Putamen (tissue), 1 donor: ENCODE measurements at places on chromosomes 12 and 14.
A peak's percentile ranks its signal among the peaks of the same experiment; 100 is the strongest.

DNA sequence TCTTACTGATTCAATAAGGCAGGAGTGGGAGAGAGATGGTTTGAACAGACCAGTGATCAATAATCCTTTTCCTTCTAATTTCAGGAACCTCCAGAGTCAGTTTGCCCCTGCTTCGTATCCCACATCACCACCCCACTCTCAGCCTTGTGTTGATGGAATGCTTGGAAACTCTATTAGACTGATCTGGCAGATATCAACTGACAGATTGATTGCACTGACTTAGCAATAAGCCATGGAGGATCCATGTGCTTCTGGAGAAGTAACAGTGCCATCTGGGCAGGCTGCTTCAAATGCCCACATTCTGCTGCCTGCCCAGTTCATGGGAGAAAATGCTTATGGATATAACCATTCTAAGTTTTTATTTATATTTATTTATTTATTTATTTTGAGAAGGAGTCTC is 218.0 kb downstream of the SLC2A13 start:
- no peak for DNase-seq

DNA sequence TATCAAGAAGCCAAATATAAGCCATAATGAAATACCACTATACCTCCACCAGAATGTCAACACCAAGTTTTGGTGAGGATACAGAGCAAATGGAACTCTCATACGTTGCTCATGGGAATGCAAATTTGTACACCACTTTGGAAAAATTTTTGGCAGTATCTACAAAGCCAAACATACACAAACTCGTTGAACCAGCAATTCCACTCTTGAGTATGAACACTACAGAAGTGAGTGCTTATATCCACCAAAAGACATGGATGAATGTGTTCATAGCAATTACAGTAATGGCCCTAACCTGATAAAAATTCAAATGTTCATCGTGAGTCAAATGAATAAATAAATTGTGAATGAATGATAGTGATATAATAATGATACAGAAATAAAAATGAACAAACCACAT is 24.8 kb downstream of the C12orf71 start:
- no peak for DNase-seq

DNA sequence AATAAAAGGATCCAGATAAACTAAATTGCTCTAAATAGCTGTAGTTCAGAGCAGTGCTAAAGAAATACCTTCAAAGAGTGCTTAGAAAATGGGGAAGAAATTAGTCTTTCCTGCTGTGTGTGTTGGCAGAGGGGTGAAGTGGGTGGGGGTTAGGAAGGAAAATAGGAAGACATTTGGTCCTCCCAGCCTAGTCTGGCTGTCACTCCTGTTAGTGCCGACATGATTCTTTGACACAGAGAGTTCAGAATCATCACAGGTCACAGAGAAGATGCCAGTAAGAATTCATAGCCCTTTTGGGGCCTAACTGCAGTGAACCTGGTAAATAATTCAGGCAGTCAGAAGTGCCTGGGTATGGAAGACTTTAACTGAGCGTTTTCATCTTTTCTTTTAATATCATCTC is 74.8 kb downstream of the FLRT2 start:
- DNase-seq = no peak

DNA sequence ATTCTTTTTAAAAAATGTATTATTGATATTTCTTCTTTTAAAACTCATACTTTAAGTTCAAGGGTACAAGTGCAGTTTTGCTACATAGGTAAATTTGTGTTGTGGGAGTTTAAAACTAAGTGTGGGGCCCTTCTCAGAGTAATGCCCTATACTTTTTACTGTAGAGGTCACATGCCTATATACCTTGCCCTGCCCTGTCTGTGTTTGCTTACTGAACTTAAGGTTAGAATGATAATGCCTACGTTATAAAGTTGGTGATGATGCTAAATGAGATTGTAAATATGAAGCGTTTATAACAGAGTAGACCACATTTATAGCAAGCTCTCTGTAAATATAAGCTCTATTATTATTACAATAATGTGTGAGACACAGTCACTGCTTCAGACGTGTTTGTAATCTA is 261.9 kb downstream of the RASSF9 start:
- no peak for DNase-seq

GRCh38 chr12:74984631-74985030 is 225.0 kb downstream of the KCNC2 start:
- DNase-seq = no peak

GRCh38 chr14:82755476-82755875 is 1221.8 kb upstream of the SEL1L start:
- DNase-seq = no peak

GRCh38 chr14:102159841-102160240 is 20.1 kb downstream of the WDR20 start:
- DNase-seq = no peak

DNA sequence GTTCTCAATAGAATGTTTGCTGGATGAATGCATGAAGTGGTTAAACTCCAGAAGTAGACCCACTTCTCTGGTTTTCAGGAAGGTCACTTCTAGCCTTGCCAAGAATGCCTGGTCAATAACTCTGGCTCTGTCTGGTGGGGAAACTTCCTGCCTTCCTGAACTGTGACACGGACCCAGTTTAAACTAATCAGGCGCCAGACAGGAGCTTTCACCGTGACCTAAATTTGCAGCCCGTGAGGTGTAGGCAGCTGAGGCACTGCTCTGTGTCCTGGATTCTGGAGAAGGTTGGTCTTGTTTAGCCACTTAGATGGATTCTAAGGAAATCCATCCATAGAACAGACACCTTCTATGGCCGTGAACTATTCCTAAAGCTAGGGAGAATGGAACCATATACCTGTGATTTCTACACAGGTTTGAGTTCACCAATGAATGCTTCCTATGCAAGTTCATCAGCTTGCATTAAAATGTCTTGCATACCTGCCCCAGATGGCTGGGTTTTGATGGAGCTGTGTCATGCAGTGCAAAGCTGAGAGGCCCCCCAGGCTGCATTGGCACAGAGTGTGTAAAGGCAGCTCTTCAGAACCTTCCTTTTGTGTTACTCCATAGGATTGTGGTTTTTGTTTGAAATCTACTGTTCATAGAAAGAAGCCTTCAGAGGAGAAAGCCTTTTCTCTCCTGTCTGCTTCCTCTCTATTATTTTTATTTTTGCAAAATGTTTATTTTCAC is 4.4 kb downstream of the CHST11 start:
- no peak for DNase-seq

GRCh38 chr14:102872020-102872419 is 50.4 kb upstream of the AMN start:
- DNase-seq = no peak

GRCh38 chr14:102516531-102517391 is 7.2 kb upstream of the ANKRD9 start:
- no peak for DNase-seq

GRCh38 chr12:123839826-123840225 is 77.7 kb downstream of the DNAH10 start:
- DNase-seq = no peak

- peak; percentile 41 for DNase-seq
Observed at GRCh38 chr12:108332791-108333382, 6.2 kb downstream of the CMKLR1 start.

DNA sequence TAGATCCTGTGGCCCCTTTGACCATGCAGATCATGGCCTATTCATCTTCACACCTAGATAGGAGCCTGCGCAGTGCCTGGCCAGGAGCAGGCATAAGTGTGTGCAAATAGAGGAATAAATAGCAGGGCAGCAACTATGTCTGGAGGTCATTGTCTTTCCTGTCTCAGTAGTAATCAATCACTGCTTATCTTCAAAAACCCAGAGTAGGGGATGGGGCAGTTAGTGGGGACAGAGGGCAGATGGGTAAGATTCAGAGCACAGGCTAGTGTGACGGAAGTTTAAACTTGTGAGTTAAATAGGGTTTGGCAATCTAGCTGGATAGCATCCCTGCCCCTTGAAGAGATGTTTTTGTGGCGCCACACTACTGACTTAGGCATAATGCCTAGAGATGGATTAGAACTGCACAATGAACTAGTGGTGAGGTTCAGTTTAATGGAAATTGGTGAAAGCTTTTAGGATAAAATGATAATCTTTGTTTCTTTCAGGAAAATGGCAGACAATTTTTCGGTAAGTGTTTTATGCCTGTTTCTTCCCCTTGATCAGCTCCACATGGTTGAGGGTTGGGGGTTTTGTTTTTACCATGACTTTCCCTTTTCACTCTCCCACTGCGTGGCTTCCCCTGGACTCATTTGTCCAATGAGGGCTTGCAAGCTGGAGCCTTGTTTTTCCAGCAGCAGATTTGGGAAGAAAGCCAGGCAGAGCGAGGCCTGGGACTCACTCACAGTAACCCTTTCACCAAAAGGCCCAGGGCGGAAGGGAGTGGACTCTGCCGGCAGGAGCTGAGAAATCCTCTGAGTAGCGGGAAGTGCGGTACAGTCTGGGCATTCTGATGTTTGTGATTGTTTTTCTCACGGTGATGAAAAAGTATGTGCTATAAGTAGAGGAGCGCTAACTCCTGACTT is 8.1 kb downstream of the LGALS3 start:
- DNase-seq = peak; percentile 70

DNA sequence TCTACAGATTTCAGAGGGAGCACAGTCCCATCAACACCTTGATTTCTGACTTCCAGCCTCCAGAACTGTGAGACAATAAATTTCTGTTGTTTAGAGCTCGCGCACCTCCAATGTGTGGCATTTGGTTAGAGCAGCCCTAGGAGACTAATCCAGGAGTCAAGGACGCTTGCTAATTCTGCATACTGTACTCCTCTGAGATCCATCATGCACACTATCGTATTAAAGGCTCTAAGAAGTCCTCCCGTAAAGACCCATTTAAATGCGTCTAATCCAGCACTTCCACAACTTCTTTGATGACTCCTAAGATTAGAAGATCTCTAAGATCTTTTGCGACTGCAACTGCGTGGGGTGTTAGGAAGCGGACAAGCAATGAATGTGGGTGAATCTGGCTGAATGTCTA is 30.4 kb downstream of the MAP1LC3B2 start:
- DNase-seq = no peak

GRCh38 chr12:12378616-12379015 is 21.7 kb downstream of the BORCS5 start:
- DNase-seq = no peak

DNA sequence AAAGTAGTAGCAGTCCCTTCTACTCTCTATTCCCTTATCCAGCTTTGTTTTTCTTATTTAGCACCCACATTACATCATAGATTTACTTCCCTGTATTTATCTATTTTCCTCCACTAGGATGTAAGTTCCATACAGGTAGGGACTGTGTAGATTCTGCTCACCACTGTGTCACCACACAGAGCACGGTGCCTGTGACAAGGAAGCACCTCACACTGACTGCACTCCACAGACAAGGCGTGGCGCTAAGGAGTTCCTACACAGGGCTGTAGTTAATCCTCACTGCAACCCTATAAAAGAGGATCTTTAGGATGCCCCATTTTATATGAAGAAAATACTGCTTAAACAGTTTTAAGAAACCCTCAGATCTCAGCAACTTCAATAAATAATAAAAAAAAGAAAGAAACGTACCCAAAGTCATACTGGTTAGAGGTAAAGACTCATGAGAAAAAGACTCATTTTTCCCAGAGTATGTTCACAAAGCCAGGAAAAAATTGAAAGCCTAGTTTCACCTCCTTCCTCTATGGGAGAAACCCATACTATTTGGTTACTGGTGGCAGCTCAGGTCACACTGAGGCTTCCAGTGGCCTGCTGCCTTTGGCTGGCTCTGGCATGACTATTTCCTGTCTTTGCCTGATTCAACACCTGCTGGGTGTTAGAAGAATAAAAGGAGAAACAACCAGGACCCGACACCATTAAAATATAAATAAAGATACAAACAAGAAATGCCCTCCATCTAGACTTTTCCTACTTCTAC is 36.9 kb downstream of the RAD9B start:
- no peak for DNase-seq

DNA sequence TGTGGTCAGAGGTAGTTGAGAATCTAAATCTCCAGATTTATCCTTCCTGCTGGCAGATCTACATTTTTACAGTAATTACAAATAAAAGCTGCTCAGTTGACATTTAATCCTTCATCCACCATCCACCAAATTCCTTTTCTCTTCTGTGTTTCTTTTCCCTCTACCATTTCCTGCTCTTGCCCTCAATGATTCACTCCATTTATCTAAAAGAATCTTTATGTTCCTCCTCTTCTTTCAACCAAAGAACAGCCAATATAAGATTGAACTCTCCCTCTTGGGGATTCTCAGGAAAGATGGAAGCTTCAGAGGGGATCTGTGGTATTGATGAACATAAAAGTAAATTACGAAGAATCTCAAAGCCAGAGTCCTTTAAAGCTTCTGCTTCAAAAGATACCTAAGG is 4.4 kb downstream of the MAP4K5 start:
- no peak for DNase-seq

DNA sequence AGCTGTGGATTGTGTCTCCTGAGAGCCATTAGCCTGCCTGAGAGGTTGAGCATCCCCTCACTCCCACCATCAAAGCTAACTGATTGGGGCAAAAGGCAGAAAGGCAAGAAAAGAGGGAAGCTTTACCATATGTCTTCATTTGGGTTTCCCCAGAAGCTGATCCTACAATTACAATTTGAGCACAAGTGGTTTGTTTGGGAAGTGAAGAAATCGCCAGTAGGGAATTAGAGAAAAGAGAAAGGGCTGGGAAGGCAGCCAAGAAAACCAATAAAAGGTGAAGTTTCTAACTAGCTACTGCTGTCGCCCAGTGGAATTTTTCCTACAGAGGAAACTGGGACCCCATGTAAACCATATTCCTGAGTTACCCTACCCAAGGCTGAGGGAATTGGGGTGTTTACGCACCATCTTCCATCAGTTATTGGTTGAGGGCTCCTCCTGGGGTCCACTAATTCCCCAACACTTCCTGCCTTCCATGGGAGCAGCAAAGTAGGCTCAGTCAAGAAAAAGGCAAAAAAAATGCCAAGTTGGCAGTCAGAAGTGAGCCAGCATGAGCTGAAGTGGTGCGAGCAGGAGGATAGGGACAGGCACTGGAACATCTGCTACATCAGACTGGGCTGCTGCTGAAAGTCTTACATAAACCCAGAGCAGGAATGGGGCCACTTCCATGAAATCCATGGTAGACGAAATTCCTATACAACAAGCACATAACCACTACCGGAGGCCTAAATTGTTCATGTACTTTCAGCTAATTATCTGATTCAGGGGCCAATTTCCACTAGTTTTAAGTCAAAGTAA is 17.3 kb downstream of the KCNK10 start:
- no peak for DNase-seq

- peak; percentile 7 for DNase-seq
Observed at GRCh38 chr14:77923131-77923936, 123.4 kb downstream of the ADCK1 start.

- no peak for DNase-seq
Observed at GRCh38 chr12:87967871-87968270, 61.3 kb downstream of the C12orf50 start.

GRCh38 chr12:93387780-93388179 is 10.1 kb downstream of the NUDT4 start:
- no peak for DNase-seq
